NCI-H1048 (cell line): ENCODE measurements at places on chromosomes 6 and 20.

DNA sequence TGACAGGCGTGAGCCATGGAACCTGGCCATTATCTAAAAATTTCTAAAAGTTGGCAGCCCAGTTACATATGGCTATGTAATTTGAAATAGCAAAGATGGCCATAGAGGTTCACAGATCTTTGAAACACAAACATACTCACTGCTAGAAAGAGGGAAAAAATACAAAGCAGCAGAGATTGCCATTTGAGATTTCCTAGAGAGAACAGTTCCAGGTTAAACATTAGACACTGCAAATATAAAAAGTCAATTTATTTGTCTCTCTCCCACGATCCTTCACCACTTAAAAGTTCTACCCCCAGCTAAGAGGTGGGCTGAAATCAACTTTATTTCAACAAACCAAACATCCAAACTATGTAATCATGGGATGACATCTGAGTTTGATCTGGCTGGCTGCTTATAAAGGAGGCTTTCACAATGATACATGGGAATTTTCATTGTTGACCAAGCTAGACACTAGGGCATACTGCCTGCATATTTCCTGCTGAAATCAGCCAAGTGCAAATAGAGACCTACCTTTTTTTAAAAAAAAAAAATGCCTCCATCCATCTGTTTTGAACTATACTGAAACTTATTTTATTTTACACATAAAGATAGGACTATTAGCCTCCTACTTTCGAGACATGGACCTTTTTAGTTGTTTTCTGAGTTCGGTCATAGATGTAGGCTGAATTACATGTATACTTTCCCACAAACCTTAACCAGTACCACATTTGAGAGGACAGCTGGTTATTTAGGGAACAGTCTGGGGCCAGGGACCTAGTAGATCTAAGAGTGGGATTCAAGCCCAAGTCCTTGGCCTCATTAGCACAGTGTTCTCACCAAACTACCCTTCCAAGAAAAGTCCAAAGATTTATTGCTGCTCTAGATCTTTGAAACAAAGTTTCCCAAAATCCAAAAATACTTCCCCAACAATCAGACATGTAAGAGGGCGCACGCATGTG, 16.6 kb downstream of the DCDC2 start:
- no peak for DNase-seq

- no peak for DNase-seq
Observed at GRCh38 chr20:36745234-36745926, 510 bp downstream of the NDRG3 start.

- no peak for DNase-seq
Observed at GRCh38 chr6:31478186-31478950, 19.6 kb upstream of the MICB start.

- DNase-seq: no peak
Observed at GRCh38 chr6:13272131-13273046, 55.9 kb downstream of the TBC1D7 start.

- DNase-seq: no peak
Observed at GRCh38 chr6:57102976-57103375, 13.0 kb downstream of the ZNF451 start.

DNA sequence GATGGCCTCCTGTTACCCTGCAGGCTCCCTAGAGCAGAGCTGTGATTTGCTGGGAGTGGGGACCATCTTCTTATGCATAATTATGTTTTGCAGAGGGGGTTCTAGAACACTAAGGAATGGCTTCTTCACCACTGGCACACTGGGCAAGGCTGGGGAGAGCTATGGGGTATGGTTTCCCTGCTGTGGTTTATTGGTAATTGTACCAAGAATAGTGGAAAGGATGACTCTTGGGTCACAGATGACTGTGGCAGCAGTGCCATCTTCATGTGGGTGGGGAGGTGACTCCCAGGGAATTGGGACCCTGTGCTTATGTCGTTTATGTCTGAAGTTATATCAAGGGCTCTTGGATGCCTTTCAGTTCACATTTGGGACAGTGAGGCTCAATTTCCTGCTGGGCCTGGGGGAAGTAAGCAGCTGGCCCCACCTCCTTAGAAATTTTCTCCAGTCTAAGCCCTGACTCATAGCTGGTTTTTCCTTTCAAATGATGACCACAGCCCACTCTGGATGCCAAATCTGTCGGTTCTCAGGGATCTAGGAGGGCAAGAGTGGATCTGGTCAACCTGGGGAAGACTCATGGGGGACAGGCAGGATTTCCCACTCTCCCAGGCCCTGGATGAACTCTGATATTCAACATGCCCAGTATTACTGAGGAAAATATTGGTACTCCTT, 230.8 kb downstream of the LRFN2 start:
- DNase-seq: no peak

DNA sequence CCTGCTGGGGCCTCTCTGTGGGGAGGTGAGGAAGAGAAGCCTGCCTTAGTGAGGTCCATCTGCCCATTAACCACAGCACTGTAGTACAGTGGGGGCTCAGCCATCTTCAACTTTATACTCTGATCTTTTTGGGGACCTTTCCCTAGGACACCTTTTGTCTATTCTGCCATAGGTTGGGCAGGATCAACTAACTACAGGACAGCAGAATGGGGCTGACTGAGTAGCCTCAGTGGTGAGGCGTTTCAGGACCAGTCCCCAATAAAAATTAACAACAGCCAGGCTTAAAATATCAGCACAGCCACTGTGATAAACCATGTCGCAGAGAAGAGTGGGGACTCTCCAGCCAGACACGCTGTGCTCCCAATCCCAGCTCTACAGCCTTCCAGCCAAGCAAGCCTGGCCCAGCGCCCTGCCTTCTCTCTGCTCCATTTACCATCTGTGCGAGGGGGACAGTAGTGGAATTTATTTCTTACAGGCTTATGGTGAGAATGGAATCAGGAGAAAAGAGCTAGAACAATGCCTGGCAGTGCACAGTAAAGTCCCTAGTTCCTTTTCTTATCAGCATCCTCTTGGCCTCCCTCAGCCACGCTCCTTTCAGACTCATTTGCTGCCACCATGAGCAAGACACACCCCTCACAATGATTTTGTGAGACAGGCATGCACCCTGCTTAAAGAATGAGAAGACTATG, 75.5 kb downstream of the SLC22A23 start:
- DNase-seq: no peak

GRCh38 chr6:121657972-121658371, 222.5 kb downstream of the GJA1 start:
- DNase-seq: no peak

DNA sequence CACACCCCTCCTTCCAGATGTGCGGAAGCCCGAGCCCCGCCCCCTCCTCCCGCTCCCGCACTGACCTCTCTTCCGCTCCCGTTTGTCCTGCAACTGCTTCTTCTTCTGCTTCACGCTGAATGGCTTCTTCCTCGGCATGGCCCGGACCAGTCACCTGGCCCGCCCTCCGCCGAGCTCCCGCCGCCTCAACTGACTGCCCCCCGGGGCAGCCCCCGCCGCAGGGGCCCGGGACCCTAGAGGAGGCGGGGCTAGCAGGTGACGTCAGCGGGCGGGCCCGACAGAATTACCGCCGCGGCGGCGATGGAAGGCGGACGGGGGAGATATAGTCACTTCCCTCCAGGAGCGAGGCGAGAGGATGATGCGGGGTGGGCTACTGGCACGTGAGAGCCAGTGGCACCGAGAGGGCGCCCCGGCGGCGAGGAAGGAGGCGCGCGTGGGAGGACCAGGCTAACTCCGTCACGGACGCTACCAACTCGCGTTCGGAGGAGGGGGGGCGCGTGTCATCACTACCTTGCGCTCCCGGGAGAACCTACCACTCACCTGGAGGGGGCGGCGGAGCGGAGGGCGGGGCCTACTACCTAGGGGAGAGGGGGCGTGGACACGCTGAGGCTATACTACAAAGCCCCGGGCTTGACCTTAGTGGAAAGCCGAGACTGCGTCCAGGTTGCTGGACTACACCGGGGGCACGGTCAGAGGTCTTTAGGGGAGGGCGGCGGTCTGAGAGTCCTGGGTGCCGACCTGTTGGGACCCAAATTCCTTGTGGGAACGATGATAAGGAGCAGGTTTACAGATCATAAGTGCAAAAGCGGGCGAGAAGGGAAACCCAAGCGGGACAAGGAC, at the start of gene GNL1:
TSS of gene GNL1 (minus strand) at position 424 of the 840 bp plus-strand sequence. CDS start at position 138, 286 bp downstream.
- peak; percentile 81 for DNase-seq

DNA sequence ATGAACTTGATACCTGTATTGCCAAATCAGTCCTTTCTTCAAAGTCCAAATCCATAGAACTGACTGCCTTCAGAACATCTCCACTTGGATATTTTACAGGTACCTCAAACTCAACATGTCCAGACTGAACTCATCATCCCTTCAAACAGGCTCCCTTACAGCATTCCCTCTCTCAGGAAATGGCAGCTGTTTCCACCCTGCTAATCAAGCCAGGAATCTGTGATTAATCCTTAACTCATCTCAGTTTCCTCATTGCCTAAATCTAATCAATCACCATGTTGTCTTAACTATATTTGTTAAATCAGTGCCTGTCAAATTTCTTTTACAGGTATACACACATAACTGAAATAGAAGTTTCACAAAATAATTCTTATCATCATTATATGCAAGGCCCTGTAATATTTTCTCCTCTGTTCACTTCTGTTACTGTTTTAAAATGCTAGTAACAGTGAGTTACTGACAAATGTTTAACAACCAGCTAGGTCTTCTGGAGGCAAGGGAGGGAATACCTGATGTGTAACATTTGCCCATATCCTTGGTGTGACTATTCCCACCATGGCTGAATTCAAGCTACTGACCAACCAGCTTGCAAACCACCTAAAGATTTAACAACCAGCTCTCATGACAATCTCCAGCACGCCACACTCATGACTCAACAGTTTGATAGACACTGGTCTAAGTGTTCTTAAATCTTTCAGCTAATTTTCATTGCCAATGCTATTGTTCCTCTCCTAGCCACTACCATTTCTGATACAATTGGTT, 124.9 kb downstream of the ADAT2 start:
- no peak for DNase-seq

DNA sequence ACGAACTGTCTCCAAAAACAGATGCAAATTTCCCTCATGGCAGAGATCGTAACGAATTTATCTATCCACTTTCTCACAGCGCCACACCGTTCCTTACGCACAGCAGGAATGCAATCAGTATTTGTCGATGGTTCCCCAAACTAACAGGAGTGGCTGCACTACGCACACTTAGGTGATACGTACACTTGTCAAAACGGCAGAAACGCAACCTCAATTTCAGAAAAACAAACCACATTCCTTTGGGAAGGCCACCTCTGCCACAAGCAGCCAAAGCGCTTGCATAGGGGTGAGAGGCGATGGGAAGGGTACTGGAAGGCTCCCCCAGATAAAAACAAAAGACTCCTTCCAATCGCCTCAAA, 638 bp downstream of the MDN1 start:
- peak; percentile 20 for DNase-seq

DNA sequence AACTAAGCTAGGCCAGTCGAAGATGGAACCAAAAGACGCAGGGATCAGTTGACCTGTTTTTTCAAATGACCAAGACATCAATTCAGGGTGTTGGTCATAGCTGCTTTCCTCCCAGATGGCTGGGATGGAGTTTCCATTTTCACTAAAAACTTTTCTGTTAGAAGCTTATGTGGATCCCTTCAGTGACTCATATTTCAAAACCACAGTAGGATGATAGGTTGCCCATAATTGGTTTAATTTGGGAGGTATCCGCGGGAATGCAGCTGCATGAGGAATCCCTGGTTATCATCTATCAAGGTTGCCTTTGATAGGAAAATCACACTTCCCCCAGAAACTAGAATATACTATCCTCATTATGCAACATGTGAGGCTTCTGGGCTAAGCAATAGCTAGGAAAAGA, 150.9 kb upstream of the MLIP start:
- no peak for DNase-seq

DNA sequence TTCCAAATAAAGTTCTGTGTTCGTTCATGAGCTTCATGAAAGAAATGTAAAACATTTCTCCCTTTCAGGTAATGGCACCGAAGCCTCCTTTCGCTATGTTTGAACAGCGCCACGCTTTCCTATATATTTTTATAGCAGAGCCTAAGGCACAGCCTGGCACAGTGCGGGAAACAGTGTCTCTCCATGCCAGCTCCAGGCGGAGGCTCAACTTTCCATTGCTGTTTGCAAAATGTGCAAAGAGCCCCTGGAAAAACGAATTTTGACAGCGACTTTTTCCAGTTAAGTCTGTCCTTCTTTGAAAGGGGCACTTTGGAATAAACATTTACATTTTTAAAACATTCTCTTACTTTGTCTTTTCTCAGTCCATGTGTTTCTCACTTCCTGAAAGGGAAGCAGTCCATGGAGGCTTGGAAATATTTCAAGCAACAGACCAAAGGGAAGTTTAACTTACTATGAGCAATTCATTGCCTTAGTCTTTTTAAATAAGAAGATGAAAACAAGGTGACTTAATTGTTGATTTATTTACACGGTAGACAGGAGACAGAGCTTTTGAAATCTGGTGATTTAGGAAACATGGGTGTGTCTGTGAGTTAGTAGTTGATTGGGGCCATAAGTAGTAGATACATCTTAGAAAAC, 769 bp downstream of the CCN6 start:
- no peak for DNase-seq

- DNase-seq: no peak
Observed at GRCh38 chr20:10488534-10488933, 53.4 kb downstream of the SLX4IP start.

DNA sequence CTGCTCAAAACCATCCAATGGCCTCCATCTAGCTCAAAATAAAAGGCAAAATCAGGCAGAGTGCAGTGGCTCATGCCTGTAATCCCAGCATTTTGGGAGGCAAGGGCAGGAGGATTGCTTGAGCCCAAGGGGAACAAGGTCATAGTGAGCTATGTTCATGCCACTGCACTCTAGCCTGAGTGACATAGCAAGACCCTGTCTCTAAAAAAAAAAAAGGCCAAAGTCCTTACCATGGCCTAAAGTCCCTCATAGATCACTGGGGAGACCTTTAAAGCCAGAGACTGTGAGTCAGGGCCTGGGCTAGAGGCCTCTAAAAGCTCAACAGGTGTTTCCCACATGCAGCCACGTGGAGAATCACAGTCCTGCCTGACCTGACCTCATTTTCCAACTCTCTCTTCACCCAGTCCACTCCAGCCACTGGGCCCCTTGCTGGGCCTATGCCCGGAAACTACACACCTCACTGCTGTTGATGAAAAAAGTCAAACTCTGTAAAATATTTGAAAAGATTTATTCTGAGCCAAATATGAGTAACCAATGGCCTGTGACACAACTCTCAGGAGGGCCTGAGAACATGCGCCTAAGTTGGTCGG, 28.2 kb upstream of the TAB2 start:
- no peak for DNase-seq

GRCh38 chr20:63664861-63665594, 6.9 kb downstream of the RTEL1 start:
- DNase-seq: no peak

DNA sequence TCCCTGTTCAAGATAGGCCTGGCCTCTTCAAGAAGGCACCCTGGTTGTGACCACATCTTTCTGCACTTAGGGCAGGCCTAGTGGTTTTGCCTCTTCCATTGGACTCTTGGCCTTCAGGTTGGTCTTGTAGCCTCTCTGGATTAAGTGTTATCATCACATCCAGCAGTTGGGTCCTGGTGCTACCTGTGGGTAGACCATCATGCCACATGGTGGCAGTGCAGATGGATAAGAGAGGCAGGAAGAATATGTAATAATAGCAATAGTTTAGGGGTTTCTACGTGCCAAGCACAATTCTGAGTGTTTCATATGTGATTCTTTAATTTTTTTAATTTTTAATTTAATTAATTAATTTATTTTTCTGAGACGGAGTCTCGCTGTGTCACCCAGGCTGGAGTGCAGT, 28.5 kb upstream of the SNRPB2 start:
- DNase-seq: no peak
